Activated CD8-positive, alpha-beta memory T cell treated with anti-CD3 and anti-CD28 coated beads, Interleukin-2, amount 50 U/mL, for 4 hours (primary cell): ENCODE measurements at places on chromosomes 12 and 14.

- DNase-seq: no peak
Observed at GRCh38 chr14:30496852-30497251, 62.1 kb upstream of the G2E3 start.

GRCh38 chr12:126384026-126384564 is 1318.9 kb downstream of the AACS start:
- DNase-seq: no peak

GRCh38 chr12:39105111-39105510 is 199.7 kb upstream of the CPNE8 start:
- DNase-seq: no peak

GRCh38 chr12:11978726-11979384 is 91.9 kb upstream of the BCL2L14 start:
- DNase-seq: no peak

DNA sequence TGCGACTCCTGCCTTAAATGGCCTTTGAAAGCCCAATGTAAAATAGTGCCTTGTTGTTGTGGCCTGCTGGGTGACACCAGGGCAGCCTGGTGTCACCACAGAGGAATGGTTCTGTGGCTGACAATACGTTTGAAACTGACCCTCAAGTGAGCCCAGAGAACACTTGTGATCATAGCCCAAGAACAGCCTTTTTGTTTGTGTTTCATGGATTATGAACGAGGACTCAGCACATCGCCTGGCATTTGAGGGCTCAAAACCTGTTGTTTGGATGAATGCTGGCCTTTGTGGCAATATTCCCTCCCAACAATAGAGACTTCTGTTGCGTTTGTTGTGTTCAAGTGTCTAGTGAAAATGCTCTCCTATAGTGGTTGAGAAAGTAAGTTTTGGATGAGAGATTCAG is 48.5 kb downstream of the TSPAN9 start:
- no peak for DNase-seq

GRCh38 chr12:68835333-68835908 is 27.4 kb downstream of the MDM2 start:
- no peak for DNase-seq

GRCh38 chr12:52501490-52501889 is 8.4 kb upstream of the KRT6A start:
- DNase-seq: no peak

- no peak for DNase-seq
Observed at GRCh38 chr14:91164676-91165075, 50.8 kb downstream of the DGLUCY start.

GRCh38 chr12:30400349-30400748 is 295.3 kb downstream of the IPO8 start:
- no peak for DNase-seq

GRCh38 chr14:57526942-57527341 is 33.3 kb upstream of the CCDC198 start:
- no peak for DNase-seq

- no peak for DNase-seq
Observed at GRCh38 chr14:55359307-55359706, 52.3 kb downstream of the ATG14 start.

GRCh38 chr14:76708771-76709170 is 52.5 kb upstream of the VASH1 start:
- no peak for DNase-seq

DNA sequence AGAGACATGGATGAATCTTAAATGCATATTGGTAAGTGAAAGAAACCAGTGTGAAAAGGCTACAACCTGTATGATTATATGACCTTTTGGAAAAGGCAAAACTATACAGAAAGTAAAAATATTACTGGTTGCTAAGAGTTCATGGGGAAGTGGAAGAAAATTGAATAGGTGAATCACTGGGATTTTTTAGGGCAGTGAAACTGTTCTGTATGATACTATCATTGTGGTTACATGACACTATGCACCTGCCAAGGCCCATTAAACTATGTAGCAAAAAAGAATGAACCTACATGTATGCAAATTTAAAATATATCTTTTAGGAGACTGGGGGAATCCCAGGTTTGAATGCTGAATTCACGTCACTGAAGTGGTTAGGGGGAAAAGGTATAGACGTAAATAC is 12.6 kb upstream of the OR8S1 start:
- DNase-seq: no peak

- no peak for DNase-seq
Observed at GRCh38 chr14:60215127-60215444, 33.9 kb upstream of the PPM1A start.

- no peak for DNase-seq
Observed at GRCh38 chr12:65525491-65526141, 247.1 kb downstream of the MSRB3 start.

DNA sequence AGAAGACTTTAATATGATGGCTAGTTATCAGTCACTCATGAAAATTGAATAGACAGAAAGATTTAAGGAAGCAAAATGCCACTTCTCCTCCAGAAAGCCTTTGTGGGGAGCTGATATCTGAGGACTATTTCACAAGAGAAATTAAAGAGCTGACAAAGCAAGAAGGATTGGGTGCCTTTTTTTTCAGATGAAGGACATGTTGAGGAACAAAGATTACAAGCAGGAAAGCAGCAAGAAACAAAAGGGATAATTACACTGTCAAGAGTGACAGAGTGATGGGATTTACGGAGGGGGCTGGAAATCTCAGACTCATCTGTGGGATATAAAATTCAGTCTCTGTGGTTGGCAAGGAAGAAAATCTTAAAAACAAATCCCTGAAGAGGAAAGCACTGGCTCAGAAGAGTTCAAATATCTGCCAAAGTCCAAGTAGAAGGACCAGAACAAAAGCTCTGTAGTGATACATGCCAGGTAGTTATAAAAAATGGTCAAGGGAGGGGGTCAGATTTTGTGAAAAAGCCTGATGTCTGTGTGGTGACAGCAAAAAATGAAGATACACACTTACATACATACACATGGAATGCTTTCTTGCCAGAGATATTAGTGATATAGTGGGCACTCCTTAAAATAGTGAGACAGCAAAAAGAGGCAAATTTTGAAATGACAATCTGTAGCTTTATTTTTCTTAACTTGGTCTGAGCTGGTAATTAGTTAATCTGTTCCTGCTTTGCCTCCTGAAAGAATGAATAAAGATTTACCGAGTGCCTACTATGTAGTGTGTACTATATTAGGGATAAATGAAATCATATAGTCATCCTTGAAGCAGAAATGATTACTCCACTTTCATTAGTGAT is 62.9 kb downstream of the EPS8 start:
- no peak for DNase-seq

GRCh38 chr12:94208622-94208966 is 60.2 kb downstream of the PLXNC1 start:
- DNase-seq: no peak

DNA sequence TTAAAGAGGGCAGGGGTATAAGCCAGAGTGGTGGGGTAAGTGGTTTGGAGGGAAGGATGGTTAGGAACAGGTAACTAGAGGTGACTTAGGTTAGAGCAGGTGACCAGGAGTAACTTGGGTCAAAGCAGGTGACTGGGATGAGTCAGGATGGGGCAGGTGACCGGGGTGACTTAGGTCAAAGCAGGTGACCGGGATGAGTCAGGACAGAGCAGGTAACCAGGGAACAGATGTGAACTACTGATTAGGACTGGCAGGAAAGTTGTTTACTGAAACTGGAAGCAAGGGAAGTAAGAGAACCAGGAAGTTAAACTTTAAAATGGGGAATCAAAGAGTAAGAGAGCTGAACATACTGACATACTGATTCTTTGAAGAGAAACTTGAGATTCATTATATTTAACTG is 57.4 kb downstream of the FSCB start:
- no peak for DNase-seq

DNA sequence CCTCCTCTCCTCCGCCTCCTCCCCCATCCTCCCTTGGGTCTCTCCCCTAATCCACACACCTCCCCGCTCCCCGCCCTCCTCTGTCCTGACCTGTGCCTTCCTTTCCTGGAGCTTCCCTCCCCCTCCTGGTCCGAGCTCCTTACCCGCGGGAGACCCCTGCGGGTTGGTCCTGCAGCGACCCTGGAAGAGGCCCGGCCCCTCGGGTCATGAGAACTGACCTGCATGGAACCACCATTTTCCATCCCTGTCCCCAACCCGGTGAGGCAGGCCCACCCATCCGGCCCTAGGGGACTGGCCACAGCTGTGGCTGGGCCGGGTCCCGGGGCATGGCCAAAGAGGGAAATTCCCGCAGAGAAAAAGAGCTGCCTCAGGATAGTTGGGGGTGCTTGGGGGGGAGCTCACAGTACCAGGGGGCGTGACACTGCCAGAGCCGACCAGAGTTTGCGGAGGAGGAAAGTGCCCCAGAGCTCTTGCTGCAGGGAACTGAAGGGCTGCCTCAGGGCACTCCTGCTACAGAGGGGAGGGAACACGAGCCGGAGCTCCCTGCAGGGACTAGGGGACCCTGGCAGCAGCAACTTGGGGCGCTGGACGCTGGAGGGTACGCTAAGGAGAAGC is 613 bp downstream of the ARHGEF40 start:
- DNase-seq: no peak

- no peak for DNase-seq
Observed at GRCh38 chr12:48965298-48965838, 6.2 kb downstream of the WNT10B start.

DNA sequence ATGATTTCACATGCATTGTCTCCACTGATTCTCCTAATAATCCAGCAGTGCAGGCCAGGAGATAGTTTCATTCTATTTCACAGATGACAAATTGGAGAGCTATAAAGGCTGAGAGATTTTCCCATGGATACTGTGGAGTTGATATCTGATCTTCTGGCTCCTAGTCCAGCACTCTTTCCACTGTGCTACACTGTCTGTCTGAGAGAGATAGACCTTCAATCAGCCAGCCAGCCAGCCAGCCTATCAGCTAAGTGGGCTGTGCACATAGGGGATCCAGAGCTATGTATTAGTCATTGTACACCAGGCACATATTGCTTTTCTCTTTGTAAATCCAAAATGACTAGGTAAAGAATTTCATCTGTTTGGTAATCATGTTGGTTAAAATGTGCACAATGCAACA is 91.8 kb upstream of the ATP2B1 start:
- no peak for DNase-seq

DNA sequence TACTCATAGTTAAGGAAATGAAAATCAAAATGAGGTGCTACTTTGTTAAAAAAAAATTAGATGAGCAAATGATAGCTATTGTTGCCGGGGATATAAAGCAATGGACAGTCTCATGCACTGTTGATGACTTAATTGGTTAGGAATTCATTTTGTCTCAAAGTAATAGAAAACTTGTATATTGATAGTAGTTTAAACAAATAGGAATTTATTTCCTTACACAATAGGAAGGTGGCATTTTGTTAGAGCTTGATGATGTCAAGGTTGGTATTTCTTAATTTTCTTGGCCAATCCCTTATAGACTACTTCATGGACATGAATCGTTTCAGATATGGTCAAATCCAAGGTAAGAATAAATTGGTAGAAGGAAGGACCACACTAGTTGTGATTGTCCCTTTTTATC is 7.8 kb downstream of the PRPF39 start:
- DNase-seq: no peak

GRCh38 chr12:122894193-122895121 is 1.5 kb downstream of the VPS37B start:
- DNase-seq: no peak

DNA sequence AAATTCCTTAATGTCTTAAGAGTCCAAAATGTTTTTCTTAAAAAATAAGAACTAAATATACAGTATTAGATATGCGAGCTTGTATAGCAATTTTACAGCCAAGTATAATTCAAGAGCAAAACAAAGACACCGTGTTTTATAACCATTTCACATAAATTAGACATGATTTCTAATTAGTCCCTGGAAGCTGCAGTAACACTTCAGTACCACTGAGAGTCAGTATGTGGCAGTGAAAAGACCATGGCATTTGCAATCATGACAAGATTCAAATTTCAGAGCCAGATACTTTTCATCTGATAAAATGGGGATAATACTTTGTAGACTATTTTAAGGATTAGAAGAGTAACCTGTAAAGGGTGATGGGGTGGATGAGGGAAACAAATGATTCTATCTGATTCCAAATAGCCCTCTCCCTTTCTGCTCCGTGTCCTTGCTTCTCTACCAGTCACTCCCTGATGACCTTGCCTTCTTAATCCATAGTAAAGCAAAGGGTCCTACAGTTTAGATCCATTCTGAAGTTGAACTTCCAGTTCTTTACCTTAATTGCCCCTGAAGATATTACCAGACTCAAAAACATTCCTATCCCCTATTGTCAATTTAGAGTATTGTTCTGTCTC is 145.4 kb upstream of the ABCD2 start:
- no peak for DNase-seq

- no peak for DNase-seq
Observed at GRCh38 chr14:20782280-20782890, 1.3 kb downstream of the RNASE6 start.

DNA sequence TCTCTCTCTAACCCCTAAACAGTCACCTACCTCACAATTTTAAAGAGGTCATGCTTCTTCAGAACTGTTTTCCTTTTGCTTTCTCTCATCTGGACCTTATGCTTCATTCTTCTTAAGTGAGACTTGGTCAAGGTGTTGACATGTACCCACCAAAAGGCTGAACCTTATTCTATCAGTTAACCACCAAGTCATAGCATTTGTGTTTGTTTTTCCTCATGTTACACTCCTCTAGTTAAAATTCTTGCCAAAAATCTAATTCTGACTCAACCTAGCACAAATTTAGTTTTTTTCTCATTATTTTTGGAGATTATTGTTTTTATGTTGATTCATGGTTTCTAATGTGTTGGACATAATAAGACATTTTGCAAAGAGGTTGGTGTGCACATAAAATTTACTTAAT is 578.6 kb downstream of the SLC16A7 start:
- no peak for DNase-seq

DNA sequence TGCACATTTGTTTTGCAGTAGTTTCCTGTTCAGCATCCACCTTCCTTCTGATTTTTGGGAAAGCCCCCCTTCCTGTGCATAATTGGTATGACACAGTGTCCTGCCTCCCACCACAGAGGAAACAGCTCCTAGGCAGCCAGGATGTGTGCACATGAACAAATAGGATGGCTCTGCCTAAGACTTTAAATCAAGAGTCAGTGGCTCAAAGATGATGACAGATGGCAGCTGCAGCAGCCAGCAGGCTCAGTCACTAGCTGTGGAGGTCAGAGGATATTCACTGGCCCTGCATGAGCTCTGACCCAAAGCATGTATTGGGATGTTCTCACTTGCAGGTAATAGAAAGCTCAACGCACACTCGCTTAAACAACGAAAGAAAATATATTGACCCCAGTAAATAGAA is 90.3 kb downstream of the KCNK10 start:
- no peak for DNase-seq

- DNase-seq: no peak
Observed at GRCh38 chr14:53564870-53565269, 391.8 kb downstream of the BMP4 start.

DNA sequence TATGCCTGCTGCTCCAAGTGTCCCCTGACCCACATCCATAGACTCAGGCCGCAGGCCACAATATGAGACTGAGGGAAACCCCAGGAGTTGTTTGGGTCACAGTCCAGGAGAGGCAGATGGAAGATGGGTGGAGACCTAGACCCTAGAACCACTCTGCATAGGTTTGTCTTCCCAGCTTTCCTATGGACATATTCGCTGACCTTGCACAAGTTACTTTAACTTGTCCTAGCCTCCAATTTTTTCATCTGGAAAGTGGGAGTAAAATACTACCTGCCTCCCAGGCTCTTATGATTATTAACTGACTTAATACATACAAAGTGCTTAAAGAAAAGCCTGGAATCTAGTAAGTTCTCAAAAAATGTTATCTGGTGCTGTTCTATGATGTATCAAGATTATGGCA is 157.1 kb upstream of the IFNG-AS1 start:
- DNase-seq: no peak
